ENCODE measurements at places on chromosomes 1 and 21. TPM values are rescaled to one million over a fixed set of nuclear protein-coding genes. Genes with fewer than 3 reads are reported as not detected.
A peak's percentile ranks its signal among the peaks of the same experiment; 100 is the strongest.

GRCh38 chr21:45352621-45353139 lies 52.3 kb upstream of the COL18A1 start:
- no peak for DNase-seq
- no peak overlapping the region for H3K4me3 ChIP-seq
- H3K4me1 ChIP-seq: peaks cover 26% of the 10 kb centered on the region

DNA sequence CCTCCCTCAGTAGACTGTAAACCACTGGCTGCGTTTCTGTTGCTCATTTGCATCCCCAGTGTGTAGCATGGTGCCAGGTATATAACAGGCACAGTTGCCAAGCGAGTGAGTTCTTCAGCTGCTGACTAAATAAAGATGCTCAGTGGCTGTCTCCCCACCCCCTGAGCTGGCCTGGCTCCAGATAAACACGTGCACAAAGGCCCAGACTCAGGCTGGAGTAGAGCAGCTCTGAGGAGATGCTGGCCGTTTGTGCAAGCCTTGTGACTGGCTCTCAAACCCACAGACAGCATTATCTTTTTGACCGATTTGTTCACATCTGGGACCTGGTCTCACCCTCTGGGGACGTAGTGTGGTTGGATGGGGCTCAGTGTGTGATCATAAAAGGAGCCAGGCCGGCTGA lies 7.1 kb downstream of the CHRNB2 start:
- peak; percentile 54 for DNase-seq
- no peak overlapping the region for H3K27ac ChIP-seq
- H3K4me1 ChIP-seq: no peaks in the 10 kb centered on the region

DNA sequence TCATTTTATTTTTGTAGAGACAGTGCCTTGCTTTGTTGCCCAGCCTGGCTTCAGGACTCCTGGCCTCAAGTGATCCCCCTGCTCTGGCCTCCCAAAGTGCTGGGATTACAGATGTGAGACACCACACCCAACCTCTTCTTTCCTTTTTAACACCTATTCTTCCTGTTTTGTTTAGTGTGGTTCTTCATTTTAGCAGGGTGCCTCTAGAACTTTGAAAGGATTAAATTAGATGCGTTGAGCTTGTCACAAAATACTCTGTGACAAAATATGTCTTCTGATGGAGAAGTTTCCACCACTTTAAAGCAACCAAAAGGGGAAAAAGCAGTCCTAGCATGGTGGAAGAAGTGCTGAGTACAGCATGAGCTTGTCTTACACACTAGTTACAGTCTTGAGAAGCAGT lies 42.0 kb downstream of the CDC14A start:
- H3K36me3 ChIP-seq: no peaks in the 10 kb centered on the region
- DNase-seq: no peak
- no peaks in the 10 kb centered on the region for H3K27me3 ChIP-seq
- H3K4me1 ChIP-seq: no peaks in the 10 kb centered on the region

DNA sequence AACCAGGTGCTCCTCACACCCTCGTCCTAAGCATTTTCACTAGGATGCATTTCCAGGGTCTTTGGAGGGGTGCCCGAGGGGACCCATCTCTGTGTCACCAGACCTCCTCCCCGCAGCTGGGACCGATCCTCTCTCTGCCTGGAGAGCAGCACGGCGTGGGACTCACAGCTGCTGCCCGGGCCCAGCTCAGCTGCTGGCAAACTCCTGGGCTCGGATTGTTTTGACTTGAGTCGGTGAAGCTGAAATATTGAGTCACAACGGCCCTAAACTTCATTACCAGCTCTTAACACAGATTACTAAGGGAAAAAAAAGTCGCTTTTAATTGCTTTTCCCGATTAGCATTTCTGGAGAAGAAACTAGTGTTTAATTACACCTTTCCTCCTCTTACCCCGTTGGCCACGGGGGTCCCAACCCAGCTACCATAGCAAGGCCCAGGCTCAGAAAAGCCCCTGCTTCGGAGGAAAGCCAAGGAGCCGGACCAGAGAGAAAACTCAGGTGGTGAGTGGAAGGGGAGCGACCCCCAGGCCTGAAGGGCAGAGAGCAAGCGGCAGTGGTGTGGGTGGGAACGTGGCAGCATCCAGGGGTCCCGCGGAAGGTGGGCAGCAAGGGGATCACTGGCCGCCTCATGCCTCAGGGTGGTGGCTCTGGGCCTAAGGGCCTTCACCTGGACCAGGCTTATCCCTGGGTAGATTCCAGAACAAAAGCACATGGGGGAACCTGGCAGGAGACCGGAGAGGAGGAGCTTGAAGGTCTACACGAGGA lies 41.7 kb downstream of the CASZ1 start:
- no peak overlapping the region for H3K4me3 ChIP-seq
- peaks cover 3% of the 10 kb centered on the region for H3K4me1 ChIP-seq
- DNase-seq: no peak
- no peak overlapping the region for H3K27ac ChIP-seq
- no peaks in the 10 kb centered on the region for H3K36me3 ChIP-seq

S100A5 gene
- total RNA-seq: not detected

B3GALT5 gene
- 7.0 TPM for total RNA-seq

CYP4B1 gene
- total RNA-seq: not detected

All from hepatocyte (in vitro differentiated cells).